ENCODE measurements at places on chromosomes 2 and 18. TPM values are rescaled to one million over a fixed set of nuclear protein-coding genes. Genes with fewer than 3 reads are reported as not detected.

UGT1A8 gene
- 0.11 TPM for total RNA-seq

MAP3K19 gene
- not detected for total RNA-seq

GTF2A1L gene
- not detected for total RNA-seq

POTEC gene
- not detected for total RNA-seq

EGR4 gene
- not detected for total RNA-seq

TNFAIP6 gene
- 1.7 TPM for total RNA-seq

ELOA2 gene
- not detected for total RNA-seq

HOXD13 gene
- not detected for total RNA-seq

GRCh38 chr2:9649261-9649660 is 18.5 kb upstream of the YWHAQ start:
- no peak for DNase-seq

DNA sequence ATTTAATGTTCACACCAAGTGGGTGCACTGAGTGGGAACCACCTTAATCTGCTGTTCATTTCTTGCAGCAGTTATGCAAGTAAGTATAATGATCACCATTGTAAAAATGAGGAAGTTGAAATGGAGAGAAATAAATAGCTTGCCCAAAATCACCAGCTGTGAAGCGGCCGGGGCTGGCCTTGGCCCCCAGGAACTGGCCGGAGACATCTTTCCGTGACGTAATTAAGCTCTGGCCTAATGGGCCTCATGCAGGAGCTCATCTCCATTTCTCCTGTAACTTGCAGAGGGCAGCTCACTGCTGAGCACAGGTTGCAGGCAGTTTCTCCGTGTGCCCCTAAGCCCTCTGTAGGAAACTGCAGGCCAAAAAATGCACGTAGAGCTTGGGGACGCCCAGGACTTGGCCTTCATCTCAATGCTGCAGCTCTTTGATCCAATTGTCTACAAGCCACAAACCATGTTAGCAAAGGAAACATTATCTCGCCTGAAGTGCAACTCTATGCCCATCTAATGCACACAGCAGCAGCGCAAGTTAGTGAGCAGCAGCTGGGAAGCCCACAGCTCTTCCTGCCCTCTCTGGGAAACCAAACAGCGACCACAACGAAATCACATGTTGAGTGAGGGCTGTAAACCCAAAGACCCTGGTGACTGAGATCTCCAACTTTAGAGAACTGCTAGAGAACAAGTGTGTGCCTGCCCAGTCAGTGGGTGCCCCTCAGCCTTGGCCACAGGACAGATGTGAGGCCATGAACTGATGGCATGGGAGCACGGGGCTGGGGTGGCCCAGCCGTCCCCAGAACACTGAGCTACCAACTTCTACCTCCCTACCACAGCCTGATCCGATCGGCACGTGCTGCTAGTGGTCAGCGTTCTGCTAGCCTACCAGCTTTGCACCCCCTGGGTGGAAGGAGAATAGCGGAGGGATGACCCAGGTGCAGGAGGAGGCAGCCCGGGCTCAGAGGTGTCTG is 28.8 kb downstream of the APCDD1 start:
- DNase-seq, result no peak

- DNase-seq, result no peak
These were observed 309.2 kb upstream of the TCF4 start for GRCh38 chr18:55897091-55897689.

DNA sequence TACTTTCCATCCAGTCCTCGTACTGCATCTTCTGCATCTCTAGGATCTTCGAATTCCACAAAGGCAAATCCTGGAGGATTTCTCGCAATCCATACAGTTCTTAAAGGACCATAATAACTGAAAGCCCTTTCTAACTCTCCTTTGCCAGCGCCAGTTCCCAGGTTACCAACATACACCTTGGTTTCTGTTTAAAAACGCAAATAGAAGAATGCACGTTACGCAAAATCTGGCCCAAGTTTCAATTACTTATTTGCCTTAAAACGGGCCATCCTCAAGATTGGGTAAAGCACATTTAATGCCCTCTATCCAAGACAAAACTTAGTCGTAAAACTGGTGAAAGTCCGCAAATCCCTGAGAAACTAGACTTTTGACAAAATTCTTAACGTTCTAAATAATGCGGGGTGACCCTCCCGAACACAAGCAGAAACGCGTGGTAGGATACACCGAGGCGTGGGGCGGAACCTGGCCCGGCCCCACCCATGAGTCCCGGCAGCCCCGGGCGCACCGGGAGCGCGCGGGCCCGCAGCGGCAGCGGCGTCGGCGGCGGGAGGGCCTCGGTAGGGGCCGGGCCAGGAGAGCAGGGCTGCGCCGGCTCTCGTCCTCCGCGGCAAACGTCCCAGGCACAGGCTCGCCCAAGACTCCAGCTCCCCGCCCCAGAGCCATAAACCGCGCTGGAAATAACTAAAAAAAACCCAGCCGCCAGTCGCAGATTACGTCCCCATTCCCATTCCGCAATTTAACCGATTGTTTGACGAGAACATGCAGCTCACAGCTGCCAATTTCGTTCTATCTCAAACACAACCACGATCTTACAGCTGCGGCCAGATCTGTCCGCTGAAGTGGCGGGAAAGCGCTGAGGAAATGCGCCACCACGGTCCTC is 910 bp downstream of the SRSF7 start:
- peak; percentile 65 for DNase-seq

- no peak for DNase-seq
These were observed 437.6 kb downstream of the DPP10 start for GRCh38 chr2:114880046-114880445.

GRCh38 chr2:197168705-197169104 is 141.9 kb downstream of the ANKRD44 start:
- peak; percentile 46 for DNase-seq

GRCh38 chr2:196130039-196130825 is 41.1 kb downstream of the STK17B start:
- DNase-seq, result no peak

GRCh38 chr2:10834068-10834655 is 21.6 kb upstream of the PDIA6 start:
- no peak for DNase-seq

DNA sequence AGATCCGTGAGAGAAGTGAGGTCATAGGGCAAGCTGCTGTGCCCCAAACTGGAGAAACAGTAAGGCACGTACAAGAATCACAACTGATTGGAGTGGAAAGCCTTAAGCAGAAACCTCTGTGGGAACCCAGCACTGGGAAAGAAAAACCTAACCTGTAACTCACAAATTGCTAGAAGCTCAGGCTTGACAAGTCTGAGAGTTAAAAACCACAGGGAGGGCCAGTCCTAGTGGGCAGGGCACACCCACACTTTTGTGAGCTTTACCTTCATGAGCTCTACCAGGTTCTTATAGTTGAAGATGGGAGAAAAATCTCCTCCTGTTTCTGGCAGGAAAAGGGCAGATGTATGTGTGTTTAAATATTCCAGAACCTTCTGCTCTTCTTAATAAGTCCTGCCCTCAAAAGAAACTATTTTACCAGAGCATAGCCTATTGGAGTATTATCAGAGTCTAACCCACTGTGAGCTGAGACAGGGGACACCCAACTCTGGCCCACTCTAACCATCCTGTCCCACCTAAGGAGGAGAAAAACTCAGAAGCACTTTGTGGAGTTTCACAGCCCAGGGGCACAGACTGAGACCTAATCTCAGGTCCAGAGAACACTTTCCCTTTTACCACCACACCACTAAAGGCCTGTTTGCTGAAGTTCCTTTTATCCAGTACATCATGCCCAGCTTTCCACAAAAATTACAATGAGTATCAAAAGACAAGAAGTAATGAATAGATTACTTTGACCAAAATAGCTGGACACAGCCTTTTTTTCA is 1265.7 kb upstream of the CHAC2 start:
- DNase-seq, result no peak

DNA sequence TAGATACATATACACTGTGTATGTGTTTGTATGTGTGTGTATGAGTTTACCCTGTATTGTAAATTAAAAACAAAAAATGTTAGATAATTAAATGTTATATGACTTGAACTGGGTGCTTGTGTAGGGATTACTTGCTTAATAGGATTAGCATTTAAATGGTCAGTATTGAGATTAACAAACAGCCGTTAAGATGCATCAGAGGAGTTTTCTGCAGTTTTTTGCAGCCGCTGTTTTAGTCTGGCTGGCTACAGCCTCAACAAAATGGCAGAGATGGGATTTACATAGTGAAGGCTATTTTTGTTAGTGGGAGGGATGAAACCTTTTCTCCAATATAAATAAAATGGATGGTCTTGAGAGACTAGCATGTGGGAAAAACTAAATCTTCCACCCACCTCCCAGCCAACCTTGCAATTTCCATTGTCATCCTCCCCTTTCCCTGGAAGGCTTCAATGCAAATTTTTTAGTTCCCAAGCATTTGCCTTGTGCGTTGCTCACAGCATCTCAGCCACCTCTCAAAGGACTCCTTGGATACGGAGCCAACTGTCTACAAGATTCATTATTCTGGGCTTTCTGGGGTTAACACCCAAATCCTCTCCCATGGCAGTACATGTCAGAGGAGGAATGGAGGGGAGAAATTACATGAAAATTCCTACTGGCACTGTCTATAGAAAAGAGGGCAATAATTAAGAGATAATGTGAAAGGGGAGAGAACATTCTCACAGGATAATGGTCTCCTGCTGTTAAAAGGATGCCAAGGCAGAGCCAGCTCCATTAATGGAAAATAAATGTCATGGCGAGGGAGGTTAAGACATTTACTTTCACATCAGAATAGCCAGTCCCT is 351.9 kb downstream of the CDH2 start:
- no peak for DNase-seq

- no peak for DNase-seq
These were observed 85.4 kb upstream of the CPO start for GRCh38 chr2:206853915-206854314.

DNA sequence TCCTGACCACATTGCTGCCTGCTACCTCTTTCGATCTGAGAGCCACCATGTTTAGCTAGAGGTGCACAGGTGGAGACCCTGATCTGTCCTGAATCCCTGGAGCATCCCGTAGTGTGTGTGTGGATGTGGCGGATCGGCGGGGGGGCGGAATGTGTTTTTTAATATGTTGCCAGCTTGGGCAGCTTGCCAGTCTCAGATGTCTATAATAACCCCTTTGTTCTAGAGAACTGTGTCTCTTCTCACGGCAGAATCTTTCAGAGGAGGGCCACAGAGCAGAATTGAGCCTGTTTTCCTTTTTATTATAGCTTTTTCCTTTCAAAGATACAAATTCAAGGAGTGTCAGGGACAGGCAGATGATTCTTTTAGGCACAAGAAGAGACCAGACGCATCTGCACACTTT is 934.1 kb upstream of the KLHL29 start:
- DNase-seq, result no peak
